8988T (cell line): ENCODE measurements at places on chromosomes 3 and 15.

DNA sequence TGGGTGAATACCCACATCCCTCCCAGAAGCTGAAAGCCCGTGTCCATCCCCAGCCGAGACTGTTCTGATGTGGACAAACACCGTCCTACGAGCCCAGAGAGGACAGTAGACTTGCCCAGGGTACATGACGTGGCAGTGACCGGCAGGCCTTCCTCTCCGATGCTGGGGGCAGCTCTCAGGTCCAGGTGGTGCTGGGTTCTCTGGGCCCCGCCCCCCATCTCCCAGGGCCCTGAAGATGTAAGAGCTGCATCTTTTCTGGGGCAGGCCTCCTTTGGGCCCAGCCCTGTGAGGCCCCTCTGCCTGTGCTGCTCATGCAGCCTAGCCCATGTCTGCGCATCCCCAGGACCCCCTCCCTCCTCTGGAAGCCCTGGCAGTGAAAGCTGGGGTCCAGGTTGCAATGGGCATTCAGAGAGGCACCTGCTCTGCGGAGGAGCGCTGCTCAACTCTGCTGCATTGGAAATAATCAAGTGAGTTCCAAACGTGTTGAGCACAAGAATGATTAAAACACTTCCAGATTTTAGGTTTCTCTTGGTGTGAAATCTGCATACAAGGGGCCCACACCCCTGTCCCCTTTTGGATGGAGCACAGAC lies 71.9 kb downstream of the FBLN2 start:
- DNase-seq = no peak

DNA sequence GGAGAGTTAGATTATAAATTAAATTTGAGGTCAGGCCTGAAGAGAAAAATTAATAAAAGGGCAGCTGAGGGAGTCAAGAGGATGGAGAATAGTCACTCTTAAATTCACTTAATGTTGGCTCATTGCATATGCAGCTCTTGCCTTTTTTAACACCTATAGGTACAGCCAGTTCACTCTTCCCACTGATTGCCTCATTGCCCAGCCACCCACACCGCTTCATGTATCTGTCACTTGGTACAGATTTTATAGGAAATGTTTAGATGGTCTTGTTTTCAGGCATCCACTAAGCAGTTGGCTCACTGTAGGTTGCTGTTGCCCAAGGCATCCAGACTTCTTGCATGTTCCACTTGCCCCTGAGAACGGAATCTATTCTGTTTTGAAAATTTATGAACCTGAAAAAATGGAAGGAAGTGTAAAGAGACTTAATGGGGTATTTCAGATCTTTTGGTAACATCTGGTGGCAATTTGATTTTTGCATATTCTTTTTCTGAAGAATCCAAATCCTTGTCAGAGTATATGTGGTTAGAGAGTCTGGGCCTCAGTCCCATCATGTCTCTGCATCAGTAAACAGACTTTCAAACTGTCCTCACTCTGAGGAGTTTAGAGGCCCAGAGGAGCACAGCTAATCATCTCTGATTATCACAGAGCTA lies 151.9 kb downstream of the RBPMS2 start:
- DNase-seq = no peak

DNA sequence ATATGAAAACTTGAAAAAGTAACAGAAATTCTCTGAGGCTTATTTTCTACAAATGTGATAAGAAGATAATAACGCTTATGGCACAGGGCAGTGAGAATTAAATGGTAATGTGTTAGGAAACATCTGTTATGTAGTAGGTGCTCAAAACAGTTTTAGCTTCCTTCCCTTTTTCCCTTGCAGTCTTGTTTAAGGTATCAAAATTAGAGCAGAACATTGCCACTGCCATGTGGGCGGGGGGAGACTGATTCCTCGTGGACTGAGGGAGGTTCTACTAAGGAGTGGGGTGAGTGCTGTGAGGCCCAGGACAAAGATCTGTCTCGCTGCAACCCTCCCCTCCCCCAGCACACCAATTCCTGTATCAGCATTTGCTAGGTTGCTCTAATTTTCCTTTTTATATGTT lies 702.4 kb downstream of the TUSC7 start:
- no peak for DNase-seq

DNA sequence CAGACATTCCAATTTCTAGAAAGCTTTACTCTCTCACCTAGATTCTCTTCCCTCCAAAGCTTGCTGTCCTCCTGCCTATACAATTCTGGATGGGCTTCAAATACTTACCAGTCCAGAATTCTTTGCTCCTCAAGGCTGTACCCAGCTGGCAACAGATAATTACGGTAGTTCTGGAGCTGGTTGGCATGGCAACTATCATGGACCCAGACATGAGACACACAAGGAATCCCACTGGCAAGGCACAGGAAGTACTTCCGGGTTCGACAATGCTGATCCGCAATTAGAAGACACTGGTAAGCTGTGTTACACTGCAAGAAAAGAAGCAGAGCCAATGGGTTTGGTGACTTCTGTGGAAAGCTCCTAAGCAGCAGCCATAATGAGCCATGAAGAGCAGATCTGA lies 37.9 kb downstream of the TUBGCP4 start:
- DNase-seq = no peak

GRCh38 chr15:24772686-24773373 lies 97.3 kb downstream of the NPAP1 start:
- no peak for DNase-seq
